NCI-H2081 (cell line): ENCODE measurements at places on chromosomes 7 and 10.

DNA sequence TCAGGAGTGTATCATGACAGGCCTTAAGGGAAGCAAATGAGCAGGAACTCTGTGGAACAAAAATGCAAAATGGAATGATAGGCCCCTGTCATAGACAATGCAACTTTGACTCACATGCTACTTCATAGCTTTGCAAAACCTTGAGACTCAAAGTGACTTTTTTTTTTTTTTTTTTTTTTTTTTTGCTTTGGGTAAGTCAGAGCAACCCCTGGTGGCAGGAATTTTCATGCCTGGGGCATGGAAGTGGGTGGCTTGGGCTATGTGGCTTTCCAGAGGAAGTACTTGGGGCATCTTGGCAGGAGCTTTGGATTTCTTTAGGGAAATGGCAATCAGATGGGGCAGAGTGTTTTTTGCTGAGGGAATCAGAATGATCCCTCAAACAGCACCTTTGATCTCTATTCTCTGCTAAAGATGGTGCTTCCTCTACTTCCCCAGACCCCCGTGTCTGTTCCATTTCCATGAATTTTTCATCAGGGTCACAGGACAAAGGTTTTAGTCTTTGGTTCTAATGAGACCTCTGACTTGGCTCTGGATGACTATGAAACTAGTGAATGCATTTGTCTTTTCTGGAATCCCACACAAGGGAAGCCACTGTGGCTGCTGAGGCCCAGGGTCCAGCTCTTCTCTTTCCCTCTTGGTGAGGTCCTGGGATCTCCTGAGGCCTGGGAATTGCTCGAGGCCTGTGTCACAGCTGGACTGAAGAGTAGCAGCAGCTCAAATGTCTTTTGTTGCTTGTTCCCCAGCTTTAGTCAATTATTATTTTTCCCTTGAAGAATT, 62.8 kb downstream of the TACC2 start:
- no peak for DNase-seq

DNA sequence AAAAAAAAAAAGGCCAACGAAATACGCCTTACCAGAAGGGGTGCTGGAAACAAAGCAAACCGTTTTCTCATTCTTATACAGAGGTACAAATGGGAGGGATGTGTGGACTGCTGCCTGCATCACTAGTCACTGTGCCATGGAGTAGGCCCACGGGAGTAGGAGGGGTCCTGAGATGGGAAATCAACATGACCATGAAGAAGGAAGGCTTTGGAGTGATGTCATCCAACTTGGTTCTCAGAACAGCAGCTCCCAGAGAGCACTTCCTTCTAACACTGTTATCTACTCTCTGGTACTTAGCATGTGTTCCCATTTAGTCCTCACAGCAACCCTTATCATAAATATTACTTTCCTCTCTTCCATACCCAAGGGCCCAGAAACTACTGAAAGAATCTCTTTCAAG, 60.0 kb upstream of the LRGUK start:
- DNase-seq = no peak

GRCh38 chr10:78401624-78402367, 368.1 kb downstream of the RPS24 start:
- DNase-seq = no peak

DNA sequence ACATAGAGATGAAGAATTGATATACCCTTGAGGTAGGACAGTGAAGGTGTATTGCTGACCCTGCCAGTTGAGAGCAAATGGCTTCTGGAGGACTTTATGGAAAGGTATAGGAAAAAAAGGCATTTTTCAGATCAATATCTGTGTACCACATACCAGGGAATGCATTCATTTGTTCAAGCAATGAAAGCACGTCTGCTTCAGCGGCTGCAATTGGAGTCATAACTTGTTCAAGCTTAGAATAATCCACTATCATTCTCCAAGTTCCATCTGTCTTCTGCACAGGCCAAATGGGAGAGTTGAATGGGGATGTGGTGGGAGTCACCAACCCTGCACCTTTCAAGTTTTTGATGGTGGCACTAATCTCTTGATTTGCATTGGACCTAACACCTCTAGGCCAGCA, 249.6 kb upstream of the PTER start:
- no peak for DNase-seq

GRCh38 chr10:129888784-129889616, 75.1 kb downstream of the EBF3 start:
- DNase-seq = no peak

GRCh38 chr7:21429786-21430574, 2.1 kb downstream of the SP4 start:
- no peak for DNase-seq
